Activated naive CD4-positive, alpha-beta T cell (primary cell): ENCODE measurements at places on chromosomes 11 and 22.

DNA sequence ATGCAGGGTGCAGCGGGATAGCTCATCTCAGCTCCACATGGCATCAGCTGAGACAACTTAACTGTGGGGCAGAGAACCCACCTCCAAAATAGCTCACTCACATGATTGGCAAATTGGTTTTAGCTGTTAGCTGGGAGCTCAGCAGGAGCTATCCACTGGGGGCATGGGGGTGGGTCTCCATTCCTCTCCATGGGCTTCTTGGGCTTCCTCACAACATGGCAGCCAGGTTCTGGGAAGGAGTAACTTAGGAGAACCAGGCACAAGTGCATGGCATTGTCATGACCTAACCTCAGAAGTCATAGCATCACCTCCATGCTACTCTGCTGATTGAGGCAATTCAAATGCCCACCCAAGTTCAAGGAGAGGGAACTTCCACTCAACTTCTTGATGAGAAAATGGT, 85.5 kb downstream of the MN1 start:
- no peak for DNase-seq

- DNase-seq, result no peak
Observed at GRCh38 chr22:25696763-25697162, 45.2 kb upstream of the MYO18B start.

DNA sequence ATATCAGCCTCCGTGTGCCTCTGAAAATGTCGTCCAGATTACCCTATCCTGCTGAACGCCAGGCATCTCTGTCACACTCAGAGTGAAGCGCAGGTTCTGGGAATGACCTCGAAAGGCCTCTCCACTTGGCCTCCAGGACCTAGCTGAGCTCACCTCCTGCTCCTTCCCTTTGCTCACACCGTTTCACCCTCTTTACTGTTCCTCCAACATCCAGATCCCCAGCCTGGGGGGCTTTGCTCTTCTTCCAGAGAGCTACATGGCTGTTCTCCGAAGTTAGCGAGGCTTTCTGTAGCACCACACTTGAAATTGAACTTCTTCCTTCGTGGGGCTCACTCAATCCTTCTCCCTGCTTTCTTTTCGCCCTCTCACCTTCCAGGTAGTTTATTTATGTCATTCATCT, 27.9 kb downstream of the GLB1L2 start:
- DNase-seq, result no peak

DNA sequence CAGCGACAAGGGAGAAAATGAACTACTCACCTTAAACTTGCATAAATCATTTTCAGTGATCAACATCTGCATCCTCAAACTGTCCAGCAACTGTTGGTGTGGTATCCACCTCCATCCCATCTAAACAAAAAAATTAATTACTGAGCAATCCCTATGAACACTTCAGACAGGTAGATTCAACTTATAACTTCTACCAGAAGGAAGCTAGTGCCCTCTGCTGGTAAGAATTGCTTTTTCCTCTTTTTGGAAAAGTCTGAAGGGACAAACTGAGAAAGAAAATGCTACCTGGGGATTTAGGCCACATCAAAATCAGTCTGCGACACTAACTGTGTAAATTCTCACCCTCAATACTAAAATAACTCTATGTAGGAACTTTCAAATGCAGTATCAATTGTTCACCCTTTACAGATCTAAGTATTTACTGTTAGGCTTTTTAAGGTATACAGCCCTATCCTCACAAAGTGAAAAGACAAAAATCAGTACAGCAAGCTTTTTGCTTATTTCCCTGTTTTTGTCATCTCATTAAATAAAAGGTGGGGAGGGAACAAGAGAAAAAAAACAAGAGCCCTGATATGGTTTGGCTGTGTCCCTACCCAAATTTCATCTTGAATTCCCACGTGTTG, 17.9 kb downstream of the CLNS1A start:
- DNase-seq, result no peak

DNA sequence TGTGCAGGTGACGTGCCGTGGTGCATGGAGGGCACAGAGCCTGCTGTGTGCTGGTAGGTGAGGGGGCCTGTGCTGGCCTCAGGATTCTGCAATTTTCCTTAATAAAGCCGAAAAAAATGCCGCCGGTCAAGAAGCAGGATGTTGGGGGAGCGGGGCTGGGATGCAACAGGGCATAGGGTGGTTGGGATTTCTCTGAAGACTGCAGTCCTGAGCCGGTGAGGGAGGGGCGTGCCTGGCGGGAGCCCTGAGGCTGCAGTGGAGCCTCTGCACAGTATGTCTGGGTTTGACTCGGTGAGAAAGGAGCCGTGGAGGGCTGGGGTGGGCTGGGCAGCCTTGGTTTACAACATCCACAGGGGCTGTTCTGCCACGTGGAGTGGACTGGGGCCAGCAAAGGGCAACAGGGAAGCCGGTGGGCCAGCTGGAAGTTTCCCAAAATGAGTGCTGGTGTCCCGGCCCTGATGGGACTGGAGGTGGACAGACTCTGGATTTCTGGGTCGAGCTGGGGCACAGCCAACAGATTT, 1.3 kb downstream of the CDHR5 start:
- DNase-seq, result no peak

DNA sequence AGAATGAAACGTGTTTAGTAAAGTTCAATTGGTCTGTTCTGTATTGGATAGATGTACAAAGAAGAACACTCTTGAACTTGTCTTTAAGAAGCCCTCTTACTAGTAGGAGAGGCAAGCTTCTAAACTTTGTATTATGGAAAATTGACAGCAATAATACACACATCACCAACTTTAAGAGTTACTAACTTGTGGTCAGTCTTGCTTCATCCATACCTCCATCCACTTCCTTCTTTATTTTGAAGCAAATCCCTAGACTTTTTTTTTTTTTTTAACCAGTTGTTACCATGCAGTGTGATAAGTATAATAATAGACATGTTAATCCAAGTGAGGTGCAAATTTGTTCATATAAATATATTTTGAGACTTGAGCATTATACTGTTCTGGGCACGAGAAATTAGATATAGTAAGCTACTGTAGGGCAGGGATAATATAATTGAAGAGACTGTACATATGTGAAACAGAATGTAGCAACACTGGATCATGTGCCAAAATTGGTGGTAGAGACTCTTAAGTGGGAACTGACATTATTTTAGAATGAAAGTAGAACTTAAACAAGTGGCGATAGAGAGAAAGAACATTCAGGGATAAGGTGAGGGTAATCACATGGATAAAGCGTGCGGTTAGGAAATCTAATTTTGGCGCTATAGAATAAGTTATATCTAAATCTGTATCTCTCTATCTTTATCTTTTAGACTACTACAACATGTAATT, 6.5 kb downstream of the FAR1 start:
- no peak for DNase-seq

DNA sequence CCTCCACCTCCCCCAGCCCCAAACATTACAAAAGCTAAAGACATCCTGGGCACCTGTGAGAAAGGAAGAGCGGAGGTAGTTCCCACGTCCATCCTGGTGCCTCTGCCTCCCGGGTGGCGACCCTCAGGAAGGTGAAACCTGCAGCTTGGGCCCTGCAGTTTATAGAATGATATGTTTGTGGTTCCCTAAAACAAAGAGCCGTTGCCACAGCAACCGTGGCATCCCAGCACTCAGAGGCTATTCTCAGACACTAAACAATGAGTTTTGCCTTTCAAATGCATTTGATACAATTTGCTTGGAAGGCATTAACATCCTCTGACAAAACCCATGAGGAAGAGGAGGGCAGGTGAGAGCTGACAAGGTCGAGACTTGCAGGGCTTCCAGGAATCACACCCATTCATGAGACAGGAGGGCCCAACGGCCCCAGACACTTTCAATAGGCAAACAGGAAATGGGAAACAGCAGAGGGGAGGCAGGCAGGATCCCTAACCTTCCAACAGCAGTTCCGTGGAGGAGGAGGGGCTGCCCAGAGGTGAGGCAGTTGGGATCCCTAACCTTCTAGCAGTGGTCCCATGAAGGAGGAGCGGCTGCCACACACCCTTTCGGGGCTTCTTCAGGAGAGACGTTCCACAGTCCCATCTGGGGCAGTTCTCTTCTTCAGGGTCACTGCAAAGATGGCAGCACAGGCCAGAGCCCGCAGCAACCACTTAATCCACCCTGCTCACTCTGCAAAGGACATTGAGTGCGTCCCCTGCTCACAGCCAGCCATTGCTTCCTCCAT, 379.2 kb downstream of the SHANK2 start:
- no peak for DNase-seq

DNA sequence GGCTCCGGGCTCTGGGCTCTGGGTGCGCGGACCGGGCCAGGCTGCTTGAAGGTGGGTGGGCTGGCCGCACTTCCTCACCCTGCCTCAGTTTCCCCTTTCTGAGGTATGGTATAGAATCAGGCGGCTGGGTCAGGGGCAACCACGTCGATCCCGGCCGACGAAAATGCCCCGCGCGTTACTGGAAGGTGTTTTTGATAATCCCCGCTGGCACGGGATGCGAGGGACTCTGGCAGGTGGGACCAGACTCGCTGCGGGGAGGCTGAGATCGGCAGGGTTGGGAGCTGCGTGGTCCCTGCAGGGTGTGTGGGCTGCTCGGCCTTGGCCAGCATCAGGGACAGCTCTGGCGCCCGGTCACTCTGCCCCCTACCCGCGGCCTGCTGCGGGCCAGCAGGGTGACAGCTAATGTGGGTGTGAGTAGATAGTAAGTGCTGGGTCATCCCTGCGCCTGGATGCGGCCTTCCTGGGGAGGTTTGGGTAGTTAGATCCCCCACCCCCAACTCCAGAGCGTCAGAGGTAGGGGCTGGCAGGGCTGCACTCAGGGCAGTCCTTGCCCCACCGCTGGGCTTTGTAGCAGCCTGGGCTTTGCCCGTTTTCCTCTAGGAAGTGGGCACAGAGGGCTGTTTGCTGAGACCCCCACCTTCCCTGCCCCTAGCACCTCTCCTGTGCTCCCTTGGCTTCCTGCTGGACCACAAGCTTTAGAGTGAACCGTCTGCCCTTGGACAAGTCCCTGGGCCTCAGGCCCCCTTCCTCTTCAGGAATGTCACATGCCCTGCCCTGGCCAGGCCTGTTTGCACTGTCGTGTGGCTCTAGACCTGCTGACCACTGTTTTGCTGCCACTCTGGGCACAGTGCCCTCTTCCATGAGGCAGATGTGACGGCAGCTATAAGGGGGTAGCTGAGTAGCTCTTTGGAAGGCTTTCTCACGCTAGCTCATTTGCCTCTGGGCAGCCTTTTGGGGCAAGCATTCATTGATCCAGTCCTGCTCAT, 579 bp downstream of the TANGO2 start:
- DNase-seq, result no peak

DNA sequence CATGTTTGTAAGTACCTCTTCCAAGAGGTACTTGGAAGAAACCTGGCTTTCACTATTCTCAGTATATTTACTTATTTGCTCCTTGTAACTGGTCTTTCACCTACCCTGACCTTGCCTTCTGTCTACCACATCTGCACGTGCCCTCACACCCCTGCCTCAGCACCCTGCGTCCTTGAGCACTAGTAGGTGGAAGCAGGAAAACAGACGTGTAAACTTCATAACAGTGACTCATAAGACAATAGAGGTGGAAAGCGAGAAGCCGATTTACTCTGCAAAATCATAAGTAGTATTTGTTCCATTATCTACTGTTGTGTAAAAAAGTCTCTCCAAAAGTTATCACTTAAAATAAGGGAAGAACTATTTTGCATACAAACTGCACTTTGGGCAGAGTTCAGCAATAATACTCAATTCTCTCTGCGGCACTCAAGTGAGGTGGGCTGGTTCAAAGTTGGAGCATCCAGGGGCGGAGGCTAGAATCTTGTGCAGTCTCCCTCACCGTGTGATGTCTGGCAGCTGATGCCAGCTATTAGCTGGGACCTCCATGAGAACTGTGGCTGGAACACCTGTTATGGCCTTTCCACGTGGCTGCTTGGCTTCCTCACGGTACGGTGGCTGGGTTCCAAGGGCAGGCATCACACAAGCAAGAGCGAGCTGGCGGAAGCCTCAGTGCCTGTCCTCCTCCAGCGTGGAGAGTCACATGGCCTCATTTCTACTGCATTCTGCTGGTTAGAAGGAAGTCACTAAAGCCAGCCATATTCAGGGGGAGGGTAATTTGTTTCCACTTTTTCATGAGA, 30.4 kb downstream of the PACS1 start:
- DNase-seq, result peak; percentile 46

DNA sequence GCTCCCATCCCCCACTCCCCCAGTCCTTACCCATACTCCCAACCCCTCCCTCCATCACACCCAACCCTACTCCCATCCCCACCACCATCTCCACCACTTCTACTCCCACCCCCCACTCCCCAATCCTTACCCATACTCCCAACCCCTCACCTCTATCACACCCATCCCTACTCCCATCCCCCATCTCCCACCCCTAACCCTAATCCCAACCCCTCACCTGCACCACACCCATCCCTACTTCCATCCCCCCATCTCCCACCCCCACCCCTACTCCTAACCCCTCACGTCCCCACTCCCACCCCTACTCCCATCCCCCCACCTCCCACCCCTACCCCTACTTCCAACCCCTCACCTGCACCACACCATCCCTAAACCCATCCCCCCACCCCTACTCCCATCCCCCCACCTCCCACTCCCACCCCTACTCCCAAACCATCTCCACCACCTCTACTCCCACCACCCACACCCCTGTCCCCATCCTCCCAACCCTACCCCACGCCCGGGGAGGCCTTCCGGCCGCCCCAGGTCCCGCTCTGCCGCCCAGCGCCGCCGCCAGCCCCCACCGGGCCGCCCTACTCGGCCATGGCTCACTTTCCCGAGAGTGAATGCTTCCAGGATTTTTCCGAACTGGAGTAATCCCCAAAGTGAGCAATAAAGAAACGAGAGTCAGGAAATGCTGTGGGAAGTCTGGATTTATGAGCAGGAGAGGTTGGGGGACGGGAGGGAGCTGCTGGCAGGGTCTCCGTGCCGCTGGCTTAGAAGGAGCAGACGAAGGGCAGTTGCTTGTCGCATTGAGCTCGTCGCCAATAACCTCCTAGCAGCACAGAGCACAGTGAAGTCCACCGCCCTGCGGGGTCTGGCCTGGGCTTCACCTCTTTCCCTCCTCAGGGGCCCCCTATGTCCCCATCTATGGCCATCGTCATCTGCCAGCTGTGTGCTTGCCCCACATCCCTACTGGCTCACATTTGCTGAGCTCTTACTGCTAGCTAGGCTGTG, 4.6 kb downstream of the PRG3 start:
- no peak for DNase-seq

GRCh38 chr22:23591201-23591791, 11.2 kb upstream of the IGLL1 start:
- peak; percentile 26 for DNase-seq

GRCh38 chr11:130247319-130247718, 67.4 kb downstream of the ZBTB44 start:
- no peak for DNase-seq

DNA sequence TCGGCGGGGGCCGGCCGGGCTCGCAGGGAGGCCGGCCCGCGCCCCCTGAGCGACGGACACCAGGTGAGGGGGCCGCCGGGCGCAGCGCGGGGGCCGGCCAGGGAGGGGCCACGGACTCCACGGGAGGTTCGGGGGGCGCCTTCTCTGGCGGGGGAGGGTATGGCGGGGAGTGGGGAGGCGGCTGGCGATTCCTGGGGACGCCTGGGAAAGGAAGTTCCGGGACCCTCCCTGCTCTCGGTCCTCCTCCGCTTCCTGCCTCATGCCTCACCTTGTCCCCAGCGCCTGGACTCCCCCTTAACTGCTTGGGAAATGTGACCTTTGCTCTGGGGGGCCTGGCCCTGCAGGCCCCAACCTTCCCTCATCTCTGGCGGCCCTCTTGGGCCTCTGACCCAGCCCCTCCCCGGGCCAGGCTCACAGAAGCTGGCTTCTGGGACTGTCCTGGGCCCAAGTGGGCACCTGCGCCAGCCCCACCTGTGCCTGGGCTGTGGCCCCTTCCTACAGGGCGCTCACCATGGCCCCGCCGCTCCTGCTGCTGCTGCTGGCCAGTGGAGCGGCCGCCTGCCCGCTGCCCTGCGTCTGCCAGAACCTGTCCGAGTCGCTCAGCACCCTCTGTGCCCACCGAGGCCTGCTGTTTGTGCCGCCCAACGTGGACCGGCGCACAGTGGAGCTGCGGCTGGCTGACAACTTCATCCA, 516 bp downstream of the LRFN4 start:
- no peak for DNase-seq
